Progenitor cell of endocrine pancreas (in vitro differentiated cells): ENCODE measurements at places on chromosomes 1 and 21. TPM values are rescaled to one million over a fixed set of nuclear protein-coding genes. Genes with fewer than 3 reads are reported as not detected.

DNA sequence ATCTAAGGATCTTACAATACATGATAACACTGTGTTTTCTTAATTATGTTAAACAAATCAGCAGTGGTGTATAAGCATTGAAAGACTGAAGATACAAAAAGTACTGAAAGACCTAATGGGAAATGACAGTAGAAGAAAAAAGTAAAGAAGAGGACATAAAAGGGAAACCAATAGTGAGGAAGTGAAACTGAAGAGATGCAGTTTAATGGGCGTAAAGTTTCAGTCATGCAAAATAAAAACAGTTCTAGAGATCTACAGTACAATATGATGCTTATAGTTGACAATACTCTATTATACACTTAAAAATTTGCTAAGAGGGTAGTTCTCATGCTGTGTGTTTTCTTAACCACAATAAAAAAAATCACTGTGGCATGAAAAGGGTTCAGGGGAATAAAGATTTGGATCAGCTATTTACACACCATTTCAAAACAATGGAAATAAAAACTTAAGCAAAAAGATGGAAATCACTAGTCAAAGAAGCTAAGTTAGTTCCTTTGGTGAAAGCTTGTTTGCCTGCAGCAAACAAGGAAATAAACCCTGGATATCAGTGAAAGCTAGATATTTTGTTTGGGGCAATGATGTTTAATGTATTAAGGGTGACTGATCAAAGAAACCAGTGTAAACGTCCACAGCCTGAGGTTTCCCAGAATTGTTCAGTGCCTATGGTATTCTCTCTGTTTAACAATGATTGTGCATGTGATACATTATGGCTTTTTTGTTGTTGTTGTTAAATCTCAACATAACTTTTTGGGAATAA, 1160.8 kb upstream of the ADGRL2 start:
- DNase-seq: no peak
- H3K27me3 ChIP-seq: no peaks in the 10 kb centered on the region
- no peak overlapping the region for H3K27ac ChIP-seq
- peaks cover under 1% of the 10 kb centered on the region for H3K36me3 ChIP-seq
- H3K4me1 ChIP-seq: peaks cover 11% of the 10 kb centered on the region
- no peak overlapping the region for H3K4me3 ChIP-seq

- no peaks in the 10 kb centered on the region for H3K4me1 ChIP-seq
- H3K36me3 ChIP-seq: no peaks in the 10 kb centered on the region
- no peak overlapping the region for H3K4me3 ChIP-seq
- DNase-seq: no peak
- H3K27ac ChIP-seq: no peak overlapping the region
- peaks cover 5% of the 10 kb centered on the region for H3K27me3 ChIP-seq
Measured at GRCh38 chr1:167659881-167660280, 29.8 kb downstream of the RCSD1 start.

The CD1B gene
- total RNA-seq: not detected in 2 replicates

DNA sequence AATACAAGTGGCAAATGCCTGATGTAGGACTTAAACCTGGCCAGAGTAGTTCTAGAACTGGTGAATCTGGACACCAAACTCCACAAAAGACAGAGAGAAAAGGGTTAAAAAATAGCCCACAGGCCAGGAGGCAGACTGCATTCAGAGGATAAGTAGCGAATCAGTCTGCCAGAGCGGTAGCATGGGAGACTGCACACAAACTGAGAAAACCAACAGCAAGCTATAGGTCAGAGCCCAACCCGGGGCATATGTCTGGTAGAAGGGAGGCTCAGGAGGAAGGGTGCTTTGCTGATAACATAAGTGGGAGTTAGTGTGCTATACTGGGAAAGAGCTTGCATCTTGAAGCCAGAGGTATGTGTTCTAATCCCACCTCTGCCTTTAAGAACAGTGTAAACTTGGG, 4.0 kb downstream of the LRRC53 start:
- no peak for DNase-seq
- H3K27ac ChIP-seq: no peak overlapping the region
- H3K4me3 ChIP-seq: no peak overlapping the region

GRCh38 chr1:203764105-203765028, 616 bp upstream of the LAX1 start:
- no peak for DNase-seq
- peaks cover 9% of the 10 kb centered on the region for H3K4me1 ChIP-seq
- no peaks in the 10 kb centered on the region for H3K27me3 ChIP-seq

DNA sequence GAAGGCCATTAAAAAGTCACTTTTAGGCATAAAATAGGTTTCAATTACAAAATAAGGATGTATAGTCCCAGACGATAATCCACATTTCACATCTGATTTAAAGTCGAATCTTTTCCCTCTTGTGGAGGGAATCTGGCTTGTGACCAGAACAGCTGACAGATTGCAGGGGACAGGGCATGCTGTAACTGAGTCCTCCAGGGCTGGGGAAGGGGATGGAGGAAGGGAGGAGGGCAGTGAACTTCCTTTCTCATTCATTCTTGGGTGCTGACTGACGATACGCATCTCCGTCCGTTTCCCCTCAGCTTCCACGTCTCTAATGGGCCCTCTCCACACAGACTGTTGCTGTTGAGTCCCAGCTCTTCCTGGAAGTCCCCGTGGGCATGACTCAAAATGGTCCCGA, 108.1 kb upstream of the CSF3R start:
- DNase-seq: no peak
- H3K27ac ChIP-seq: no peak overlapping the region
- no peaks in the 10 kb centered on the region for H3K36me3 ChIP-seq
- H3K4me3 ChIP-seq: no peak overlapping the region
- H3K27me3 ChIP-seq: peaks cover 50% of the 10 kb centered on the region
